Fibroblast of skin of left quadriceps (primary cell): ENCODE measurements at places on chromosomes 11 and 22.
A peak's percentile ranks its signal among the peaks of the same experiment; 100 is the strongest.

GRCh38 chr22:30047364-30047738 lies 32.9 kb upstream of the HORMAD2 start:
- DNase-seq = no peak

GRCh38 chr22:34283844-34284243 lies 363.6 kb upstream of the LARGE1 start:
- DNase-seq = no peak

DNA sequence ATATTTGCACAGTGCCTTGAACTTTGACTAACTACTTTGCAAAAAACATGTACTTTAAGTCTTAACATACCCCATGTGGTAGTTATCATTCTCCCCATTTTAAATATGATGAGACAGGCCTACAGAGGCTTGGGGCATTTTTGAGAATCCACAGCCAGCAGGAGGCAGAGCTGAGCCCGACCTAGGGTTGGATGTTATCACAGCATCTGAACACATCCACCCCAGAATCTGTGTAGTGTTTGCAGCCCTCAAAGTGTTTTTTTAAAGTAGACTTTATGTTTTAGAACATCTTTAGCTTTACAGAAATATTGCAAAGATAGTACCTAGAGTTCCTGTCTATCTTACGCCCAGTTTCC lies 17.6 kb downstream of the OTOG start:
- DNase-seq = no peak

GRCh38 chr22:47293368-47294221 lies 531.1 kb downstream of the TBC1D22A start:
- DNase-seq = no peak

DNA sequence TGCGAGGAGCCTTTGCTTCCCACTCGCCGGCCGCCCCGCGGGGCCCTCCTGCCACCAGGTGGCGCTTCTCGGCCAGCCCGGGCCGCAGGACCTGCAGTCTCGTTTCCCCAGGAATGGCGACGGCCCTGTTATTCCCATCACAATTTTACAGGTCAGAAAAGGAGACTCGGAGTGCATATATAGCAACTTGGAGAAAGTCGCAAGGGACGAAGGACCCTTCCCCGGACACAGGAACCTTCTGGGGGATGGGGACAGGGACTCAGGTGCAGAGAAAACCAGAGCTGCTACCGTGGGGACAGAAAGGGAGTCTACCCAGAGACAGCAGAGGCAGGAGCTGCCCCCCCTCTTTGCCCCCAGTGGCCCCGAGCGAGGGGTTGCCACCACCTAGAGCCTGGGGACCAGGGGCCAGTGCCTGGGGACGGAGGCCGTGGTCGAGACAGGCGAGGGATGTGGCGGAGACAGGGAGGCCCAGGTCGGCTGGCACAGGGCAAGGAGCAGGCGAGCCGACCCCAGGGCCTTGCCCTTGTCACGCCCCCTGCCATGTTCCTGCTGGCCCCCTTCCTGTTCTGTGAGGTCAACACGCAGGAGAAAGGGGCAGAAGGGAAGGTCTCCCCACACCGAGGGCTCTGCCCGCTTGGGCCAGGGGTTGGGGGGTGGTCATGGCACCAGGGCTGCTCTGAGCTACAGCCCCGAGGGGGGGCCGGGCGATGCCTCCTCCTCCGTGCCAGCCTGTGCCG lies 3.5 kb upstream of the KRTAP5-6 start:
- peak; percentile 37 for DNase-seq

GRCh38 chr22:27730641-27731433 lies 70.7 kb downstream of the MN1 start:
- no peak for DNase-seq

DNA sequence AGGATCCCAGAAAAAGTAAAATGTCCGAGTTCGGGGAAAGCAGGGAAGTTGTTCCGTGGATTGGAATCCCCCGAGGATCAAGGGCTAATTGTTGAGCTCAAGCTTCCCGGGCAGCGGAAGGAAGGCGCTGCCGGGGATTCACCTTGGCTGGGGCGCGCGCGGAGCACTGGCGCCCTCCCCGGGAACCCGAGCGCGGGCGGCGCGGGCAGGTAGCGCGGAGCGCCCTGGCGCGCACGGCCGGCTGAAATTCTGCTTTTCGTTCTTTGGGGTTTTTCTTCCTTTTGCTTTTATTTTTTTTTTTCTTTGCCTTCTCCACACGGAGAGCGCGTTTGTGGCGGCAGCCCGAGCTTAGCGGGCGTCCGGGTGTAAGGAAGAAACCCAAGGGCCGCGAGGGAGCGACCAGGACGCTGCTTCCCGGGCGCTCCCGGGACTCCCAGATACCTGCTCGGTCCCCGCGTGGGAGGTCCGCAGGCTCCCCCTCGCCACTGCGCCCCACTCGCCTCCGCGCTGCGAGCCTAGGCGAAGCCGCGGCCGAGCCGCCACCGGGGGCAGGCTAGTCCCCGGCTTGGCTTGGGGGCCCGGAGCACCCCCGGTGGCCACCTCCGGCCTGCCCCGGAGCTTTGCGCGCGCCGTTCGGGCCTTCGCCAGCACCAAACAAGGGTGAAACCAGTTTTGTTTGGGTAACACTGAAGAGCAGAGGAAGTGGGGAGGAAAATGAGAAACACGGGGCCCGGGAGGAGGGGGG lies 4.8 kb upstream of the IGF2 start:
- DNase-seq = no peak

GRCh38 chr11:45654231-45655011 lies 11.0 kb downstream of the CHST1 start:
- no peak for DNase-seq
